ENCODE measurements at places on chromosomes 7 and 10. TPM values are rescaled to one million over a fixed set of nuclear protein-coding genes. Genes with fewer than 3 reads are reported as not detected.

GRCh38 chr10:72315054-72315453 is 39.7 kb downstream of the DNAJB12 start:
- no peak for DNase-seq

Gene CNNM1
- total RNA-seq: 5.2 TPM

Gene CREB5
- total RNA-seq: 15.2 TPM

- DNase-seq: no peak
Observed at GRCh38 chr7:36583318-36583717, 141.0 kb downstream of the AOAH start.

Gene GPR15LG
- not detected for total RNA-seq

DNA sequence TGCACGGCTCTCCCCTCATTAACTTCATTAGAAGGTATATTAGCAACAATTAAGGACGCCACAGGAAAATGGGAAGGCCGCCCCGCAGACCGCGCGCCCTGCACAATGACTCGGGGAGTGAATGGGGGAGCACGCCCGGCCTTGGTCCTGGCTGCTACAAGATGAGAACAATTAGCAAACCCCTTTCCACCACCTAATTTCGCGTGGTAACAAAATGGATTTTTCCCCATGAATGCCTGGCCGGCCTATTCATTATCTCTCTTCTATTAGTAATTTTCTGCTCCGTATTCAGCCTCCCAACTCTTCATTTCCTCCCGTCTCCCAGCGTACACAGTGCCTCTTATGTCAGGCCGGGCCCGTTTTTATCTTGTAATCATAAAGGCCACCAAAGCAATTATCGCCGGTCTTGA is 346.9 kb downstream of the DNAJB6 start:
- no peak for DNase-seq

- no peak for DNase-seq
Observed at GRCh38 chr10:20065814-20066213, 249.6 kb downstream of the PLXDC2 start.

Gene H2BK1
- total RNA-seq: not detected

DNA sequence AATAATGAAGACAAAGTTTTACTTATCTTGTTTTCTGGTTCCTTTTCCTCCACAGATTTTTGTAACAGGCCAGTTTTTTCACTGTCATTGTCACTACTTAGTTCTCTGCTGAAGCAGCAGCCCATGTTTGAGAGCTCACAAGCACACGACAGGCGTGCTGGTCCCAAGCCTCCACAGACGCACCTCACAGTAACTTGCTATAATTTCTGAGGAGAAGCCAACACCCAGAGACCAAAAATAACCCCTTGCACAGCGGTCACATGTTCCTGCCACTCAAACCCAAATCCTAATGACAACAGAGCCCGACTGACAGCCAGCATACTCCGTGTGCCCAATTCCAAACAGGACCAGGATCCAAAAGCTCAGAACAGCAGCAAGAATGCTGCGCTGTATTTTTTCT is 58.5 kb downstream of the LARP4B start:
- DNase-seq: no peak

Gene ADAM8
- total RNA-seq: 2.9 TPM

Measured in Caki2 (cell line).